NCI-H510A (cell line): ENCODE measurements at places on chromosomes 4 and X.

DNA sequence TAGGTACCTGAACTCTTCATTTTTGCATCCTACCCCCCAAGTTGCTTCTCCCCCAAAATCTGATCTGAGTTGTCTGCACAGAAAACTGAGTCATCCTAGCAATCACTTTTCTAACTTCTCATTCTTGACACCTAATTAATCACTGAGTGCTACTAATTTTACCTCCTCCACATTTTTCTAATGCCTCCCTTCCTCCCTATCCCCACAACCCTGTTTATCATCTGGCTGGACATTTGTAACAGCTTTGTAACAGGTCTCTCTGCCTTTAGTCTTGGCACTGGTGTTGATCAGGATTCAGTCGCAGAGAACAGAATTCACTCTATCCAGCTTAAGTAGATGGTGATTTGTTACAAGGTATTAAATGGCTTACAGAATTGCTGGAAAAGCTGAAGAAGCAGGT lies 303.9 kb upstream of the GATB start:
- no peak for DNase-seq

DNA sequence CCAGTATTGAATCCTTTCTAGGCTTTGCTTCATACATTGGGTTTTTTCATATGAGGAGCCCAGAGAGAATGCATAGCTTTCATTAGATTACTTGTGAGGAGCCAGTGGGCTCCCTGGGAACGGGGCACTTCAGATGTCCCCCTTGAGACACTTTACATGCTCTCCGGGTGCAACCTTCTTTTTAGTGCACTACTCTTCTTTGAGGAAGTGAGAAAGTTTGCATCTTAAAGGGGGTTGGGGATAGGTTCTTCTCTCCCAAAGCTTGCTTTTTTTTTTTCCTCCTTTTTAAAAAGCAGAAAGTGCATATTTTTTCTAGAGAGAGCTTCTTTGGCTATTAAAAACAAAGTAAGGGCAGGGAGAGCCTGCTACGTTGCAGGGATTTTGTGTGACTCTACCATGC lies 4.3 kb downstream of the HADH start:
- no peak for DNase-seq

- no peak for DNase-seq
Measured at GRCh38 chrX:56794404-56795230, 65.6 kb downstream of the NBDY start.

DNA sequence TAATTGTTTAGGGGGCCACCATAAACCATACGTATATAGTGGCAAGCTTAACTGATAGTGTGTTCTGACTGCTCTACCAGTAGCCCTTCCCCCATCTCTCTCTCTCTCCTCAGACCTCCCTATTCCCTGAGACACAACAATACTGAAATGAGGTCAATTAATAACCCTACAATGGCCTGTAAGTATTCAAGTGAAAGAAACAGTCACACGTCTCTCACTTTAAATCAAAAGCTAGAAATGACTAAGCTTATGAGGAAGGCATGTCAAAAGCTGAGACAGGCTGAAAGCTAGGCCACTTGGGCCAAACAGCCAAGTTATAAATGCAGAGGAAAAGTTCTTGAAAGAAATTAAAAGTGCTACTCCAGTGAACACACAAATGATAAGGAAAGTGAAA lies 78.0 kb downstream of the PRDM5 start:
- DNase-seq, result no peak

- no peak for DNase-seq
Measured at GRCh38 chr4:189826657-189827056, 114.0 kb upstream of the FRG1 start.

GRCh38 chrX:13142891-13143290 lies 98.5 kb upstream of the FAM9C start:
- no peak for DNase-seq

- no peak for DNase-seq
Measured at GRCh38 chr4:154471032-154471431, 20.6 kb downstream of the DCHS2 start.

GRCh38 chr4:1948892-1949436 lies 59.8 kb downstream of the NELFA start:
- no peak for DNase-seq

DNA sequence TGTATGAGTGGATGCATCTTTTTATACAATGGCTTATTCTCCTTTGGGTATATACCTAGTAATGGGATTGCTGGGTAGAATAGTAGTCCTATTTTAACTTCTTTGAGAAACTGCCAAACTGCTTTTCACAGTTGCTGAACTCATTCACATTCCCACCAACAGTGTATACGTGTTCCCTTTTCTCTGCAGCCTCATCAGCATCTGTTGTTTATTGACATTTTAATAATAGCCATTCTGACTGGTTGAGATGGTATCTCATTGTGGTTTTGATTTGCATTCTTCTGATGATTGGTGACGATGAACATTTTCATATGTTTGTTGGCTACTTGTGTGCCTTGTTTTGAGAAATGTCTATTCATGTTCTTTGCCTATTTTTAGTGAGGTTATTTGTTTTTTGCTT lies 687.0 kb upstream of the EPHA5 start:
- DNase-seq, result no peak

- no peak for DNase-seq
Measured at GRCh38 chrX:40513012-40513411, 67.8 kb upstream of the ATP6AP2 start.

DNA sequence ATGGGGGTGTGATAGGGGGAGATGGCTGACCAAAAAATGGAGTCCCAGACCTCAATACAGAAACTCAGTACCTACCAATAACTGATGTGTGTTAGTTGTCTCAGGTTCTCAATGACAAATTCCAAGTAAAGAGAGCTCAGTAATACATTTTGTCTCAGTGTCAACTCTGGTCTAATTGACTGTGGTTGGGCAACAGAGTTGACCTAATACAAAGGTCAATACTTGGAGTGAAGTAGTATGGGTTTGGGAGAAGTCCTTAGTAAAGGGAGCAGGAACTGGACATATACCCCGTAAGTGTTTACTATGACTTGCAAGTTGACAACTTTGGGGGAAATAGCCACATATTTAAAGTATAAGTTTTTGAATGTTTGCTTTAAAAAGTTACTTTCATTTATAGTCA lies 20.5 kb upstream of the LCORL start:
- DNase-seq, result no peak

DNA sequence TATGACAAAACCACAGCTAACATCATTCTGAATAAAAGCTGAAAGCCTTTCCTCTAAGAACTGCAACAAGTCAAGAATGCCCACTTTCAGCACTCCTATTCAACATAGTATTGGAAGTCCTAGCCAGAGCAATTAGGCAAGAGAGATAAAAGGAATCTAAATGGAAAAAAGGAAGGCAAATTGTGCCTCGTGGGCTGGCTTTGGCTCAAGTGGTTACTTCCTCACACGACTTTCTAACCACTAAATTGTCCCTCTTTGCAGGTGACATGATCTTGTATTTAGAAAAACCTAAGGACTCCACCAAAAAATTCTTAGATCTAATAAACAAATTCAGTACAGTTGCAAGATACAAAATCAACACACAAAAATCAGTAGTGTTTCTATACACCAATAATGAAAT lies 57.2 kb downstream of the SCML2 start:
- no peak for DNase-seq

GRCh38 chr4:146577111-146577510 lies 55.4 kb upstream of the SLC10A7 start:
- DNase-seq, result no peak

DNA sequence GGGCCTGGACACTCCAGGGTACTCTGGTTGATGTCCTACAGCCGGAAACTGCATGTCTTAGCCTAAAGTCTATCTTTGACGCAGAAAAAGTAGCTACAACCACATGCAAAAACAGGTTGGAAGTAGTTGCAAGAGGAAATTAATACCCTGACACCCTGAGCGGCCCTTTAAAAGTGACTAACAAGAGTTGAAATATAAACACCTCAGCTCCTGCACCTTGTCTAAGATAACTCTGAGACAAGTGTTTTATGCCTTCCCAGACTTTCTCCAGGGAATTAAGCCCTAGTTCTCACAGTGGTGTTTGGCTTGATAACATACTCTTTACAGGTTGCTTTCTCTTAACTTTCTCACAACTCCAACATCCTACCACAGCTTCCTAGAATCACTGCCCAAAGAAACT lies 943.1 kb downstream of the DMD start:
- no peak for DNase-seq

DNA sequence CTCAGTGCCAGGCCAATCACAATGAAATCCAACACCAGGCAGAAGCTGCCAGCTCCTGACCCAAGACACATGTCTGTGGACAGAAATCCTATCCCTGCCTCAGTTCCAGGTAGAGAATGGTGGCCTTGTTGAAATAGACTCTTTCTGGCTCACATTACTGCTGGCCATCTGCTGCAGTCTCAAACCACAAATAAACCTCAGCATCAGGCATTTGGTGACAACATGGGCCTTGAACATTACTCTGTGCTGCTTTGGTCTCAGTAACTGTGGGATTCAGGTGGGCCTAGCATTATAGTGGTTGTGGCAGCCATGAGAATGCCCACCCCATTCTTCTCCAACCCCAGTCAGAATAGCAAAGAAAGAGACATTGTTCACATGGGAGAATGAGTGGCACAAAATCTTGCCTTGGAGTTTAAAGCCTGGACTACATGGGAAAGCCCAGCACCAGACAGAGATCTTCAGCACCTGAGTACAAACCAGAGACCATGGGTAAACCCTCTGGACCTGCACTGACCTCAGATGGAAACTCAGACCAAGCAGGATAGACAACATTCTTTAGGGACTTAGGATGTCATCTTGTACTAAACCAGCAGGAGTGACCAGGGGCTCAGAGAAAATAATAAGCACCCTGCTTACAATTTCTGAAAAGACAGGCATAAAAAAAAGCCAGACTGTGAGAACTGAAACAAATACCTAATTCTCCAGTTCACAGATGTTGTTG lies 50.4 kb upstream of the TRAM1L1 start:
- DNase-seq, result no peak

DNA sequence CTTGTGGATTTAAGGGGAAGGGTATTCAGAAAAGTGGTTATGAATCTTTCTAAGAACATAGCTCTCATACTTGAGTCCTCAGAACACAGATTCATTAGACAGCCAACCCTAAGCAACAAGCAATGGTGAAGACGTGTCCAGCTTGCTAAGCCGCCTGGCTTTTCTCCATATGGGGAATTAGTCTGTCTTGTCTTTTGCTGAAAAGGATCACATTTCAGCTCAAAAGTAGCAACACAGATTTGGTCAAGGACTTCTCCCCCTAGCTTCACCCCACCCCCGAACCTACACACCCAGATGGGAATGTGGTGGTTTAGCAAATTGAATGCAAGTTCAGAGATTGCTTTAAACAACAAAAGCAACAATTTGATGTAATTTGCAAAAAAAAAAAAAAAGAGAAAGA lies 103.3 kb upstream of the RASGEF1B start:
- DNase-seq, result no peak

DNA sequence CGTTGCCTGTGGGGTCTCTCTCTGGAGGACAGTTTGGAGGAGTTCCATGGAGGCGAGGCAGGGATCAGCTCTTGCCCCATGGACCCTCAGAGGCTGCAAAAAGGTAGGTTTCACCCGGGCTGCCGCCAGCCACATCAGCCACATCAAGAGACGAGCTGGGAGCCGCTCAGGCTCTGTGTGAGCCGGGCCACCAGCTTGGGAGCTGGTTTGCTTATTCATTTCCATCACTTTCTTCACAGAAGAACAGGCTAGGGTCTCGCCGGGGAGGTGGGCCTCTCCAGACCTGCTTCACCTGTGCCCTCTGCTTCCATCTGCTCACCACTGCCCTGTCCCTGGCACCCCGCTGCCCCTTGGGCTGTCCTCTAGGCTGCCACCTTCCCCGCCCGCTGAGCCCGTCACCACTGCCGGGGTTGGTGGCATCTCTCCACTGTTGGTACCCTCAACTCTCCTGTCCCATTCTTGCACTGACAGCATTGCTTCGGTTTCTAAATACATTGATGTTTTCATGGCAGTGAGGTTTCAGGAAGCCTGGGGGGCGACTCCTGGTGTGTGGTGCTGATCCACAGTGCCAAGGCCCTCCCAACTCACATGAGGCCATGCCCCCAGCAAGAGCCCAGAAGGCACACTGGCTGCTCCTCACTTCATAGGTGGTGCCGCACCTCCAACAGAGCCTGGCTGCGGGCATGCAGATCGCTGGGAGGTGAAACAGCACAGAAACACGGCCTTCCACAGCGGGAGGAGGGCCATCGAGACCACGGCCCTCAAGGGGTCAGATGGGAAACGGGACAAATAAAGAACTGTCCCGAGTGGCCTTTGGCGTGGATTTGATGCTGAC lies 4.5 kb upstream of the TREX2 start:
- DNase-seq, result no peak

- DNase-seq, result no peak
Measured at GRCh38 chr4:177802162-177802561, 359.9 kb upstream of the AGA start.

- DNase-seq, result no peak
Measured at GRCh38 chr4:83240379-83240875, 44.2 kb downstream of the COQ2 start.

DNA sequence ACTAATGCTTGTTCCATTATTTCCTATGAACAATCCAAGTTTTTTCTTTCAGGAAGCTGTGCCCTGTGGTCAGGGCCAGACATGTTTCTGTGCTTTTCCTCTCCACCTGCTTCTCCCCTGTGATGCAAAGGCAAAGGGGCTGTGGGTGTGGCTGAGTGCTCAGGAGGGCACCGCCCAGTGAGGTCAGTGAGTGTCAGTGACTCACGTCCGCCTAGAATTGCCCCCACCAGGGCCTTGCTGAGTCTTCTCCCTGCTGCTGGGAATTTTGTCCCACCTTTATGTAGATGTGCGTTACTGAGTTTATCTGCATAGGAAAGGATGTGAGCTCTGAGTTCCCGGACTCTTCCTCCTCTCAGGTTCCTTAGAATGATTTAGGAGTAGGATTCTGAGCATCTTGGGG lies 283.2 kb downstream of the DCHS2 start:
- DNase-seq, result no peak

DNA sequence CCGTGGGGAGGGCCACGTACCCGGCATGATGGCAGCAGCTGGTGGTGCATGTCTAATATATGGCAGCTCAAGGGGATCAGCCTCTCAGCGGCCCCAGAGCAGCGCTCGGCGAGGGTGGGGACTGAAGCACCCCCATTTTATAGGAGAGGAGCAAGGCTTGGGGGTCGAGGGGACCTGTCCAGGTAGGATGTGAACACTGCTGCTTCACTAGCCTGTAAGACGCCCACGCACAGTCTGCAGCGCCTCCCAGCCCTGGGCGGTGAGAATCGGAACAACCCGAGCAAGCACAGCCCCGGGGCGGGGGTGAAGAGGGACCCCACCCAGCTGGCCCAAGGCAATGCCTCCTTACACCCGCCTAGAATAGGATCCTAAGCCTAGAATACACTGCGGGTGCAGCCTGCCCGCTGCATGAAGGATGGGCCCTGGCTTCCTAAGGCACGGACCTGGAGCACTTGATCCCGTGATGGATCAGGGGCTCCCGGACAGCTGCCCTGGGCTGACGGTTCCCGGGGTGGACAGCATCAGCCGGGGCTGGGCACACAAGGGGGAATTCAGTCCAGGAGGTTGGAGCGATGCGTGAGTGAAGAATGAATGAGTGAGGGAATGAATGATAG lies 17.6 kb downstream of the ADRA2C start:
- DNase-seq, result no peak

DNA sequence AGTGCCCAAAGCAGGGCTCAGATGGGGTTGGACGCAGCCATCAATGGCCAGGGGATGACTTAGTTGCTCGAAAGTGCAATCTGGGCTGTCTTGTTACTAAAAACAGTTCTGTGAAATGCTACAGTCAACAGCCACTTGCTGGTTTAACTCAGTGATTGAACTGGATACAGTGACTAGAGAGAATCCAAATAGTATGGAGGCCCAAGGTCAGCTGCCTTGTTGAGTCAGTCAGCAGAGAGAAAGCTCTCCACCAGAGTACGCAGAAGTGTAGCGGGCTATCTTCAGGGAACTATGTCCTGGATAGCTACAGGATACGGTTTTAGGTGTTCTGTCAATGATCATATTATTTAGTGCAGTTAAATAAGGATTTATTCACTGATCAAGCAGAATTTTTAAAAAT lies 68.4 kb downstream of the TRAPPC11 start:
- DNase-seq, result no peak
